Muscle of arm (tissue), 14 donors: ENCODE measurements at places on chromosomes 5 and 9. TPM values are rescaled to one million over a fixed set of nuclear protein-coding genes. Genes with fewer than 3 reads are reported as not detected.

DNA sequence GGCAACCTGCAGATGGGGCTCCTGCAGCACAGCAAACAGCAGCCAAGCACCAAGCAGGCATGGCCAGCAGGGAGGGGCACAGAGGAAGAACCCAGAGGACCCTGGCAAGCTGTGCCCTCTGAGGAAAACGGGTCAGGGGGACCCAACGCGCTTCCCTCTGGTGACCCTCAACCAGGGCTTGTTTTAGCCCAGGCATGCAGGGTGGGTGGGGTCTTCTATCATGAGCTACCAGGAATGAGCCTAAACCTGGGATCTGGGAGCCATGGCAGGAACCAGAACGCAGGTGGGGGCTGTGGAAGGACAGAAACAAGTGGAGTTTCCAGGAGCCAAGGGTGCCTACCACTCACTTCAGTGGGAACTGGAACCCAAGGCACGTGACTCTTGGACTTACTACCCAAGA is 20.9 kb downstream of the IPPK start:
- no peak for DNase-seq

Gene PCBD2
- 9.0 TPM for polyA plus RNA-seq

Gene TAF11L10
- not detected for polyA plus RNA-seq

- no peak for DNase-seq
These were observed 175.6 kb downstream of the SPATA31D1 start for GRCh38 chr9:82164159-82164558.

DNA sequence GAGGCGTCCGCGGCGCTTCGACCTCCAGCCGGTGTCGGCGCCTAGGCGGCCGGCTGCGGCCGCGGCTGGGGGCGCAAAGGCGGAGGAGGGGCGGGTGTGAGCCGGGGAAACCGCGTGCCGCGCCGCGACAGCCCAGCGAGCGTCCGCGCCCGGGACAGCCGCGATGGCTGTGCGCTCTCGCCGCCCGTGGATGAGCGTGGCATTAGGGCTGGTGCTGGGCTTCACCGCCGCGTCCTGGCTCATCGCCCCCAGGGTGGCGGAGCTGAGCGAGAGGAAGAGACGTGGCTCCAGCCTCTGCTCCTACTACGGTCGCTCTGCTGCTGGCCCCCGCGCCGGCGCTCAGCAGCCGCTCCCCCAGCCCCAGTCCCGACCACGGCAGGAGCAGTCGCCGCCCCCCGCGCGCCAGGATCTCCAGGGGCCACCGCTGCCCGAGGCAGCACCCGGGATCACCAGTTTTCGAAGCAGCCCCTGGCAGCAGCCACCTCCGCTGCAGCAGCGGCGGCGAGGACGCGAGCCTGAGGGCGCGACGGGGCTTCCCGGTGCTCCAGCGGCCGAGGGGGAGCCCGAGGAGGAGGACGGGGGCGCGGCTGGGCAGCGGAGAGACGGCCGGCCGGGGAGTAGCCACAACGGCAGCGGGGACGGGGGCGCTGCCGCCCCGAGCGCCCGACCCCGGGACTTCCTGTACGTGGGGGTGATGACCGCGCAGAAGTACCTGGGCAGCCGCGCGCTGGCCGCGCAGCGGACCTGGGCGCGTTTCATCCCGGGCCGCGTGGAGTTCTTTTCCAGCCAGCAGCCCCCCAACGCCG is 605 bp downstream of the CHSY3 start:
- DNase-seq: peak; percentile 19

Gene SLC45A2
- not detected for polyA plus RNA-seq

Gene RNF183
- polyA plus RNA-seq: 0.18 TPM

DNA sequence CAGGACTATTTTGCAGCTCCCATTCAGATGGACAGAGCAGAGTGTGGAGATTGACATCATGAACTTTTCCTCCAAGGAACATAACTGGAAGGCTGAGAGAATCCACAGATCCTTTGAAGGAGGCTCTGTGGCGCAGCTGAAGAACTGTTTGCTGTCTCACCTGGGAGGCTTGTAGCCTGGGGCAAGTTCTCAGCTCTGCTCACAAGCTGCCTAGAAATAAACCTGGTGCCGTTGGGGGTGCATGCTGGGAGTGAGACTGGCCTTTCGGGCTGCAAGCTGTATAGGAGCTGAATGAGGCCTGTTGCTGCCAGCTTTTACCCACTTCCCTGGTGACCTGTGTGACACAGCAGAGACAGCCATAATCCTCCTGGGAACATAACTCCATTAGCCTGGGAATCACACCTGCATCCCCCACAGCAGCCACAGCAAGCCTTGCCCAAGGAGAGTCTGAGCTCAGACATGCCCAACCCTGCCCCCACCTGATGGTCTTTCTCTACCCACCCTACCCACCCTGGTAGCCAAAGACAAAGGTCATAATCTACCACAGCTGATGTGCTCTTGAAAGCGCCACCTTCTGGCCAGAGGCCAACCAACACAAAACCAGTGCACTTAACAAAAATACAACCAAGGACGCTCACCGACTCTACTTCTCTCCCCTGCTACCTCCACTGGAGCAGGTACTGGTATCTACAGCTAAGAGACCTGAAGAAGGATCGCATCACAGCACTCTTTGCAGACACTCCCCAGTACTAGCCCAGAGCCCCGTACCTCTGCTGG is 205.1 kb upstream of the MRPS30 start:
- no peak for DNase-seq

DNA sequence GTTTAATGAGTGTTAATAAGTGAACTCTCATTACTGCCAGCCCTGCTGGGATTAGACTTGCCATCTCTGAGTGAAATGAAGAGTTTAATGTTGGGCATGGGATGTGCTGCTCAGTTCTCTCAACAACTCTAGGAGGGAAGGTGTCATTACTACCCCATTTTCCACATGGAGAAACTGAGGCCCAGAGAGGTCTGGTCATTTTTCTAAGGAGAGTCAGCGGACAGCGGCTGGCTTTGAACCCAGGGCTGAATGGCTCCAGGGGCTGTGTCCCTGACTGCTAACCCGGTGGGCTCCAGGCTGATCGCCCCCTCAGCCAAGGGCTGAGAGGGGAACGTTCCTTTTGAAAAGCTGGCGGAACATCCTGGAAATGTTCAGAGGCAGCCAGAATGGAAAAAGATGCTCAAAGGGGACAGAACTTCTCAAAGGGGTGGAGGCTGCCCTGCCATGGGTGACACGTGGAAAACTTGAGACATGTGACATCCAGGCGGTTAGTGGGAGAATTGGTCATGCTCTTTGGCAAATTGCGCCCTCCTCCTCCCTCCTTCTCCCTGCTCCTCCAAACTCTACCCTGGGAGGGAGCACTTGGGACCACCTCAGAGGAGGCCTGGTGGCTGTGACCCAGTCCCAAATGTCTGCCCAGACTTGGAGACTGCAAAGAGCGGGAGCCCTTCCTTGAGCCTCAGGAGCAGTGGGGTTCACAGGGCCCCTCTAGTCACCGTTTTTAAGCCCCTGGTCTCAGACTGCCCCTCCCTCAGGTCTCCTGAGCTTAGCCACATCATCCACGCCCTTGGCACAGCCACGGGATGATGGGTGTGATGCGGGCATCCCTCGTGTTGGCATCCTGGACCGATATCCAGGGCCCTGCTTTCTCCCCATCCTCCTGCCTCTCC is 28.7 kb downstream of the DNM1 start:
- peak; percentile 82 for DNase-seq
